Activated CD4-positive, alpha-beta T cell treated with anti-CD3 and anti-CD28 coated beads, Interleukin-2, amount 50 U/mL, for 1 hour (primary cell): ENCODE measurements at places on chromosomes 6 and 20.

GRCh38 chr6:122352981-122353664, 46.3 kb upstream of the HSF2 start:
- no peak for DNase-seq

- DNase-seq, result no peak
Measured at GRCh38 chr6:121932076-121932991, 467.1 kb upstream of the HSF2 start.

- DNase-seq, result peak; percentile 67
Measured at GRCh38 chr6:33904050-33904746, 100.4 kb upstream of the MLN start.

GRCh38 chr20:22428051-22428450, 156.3 kb downstream of the FOXA2 start:
- DNase-seq, result no peak

DNA sequence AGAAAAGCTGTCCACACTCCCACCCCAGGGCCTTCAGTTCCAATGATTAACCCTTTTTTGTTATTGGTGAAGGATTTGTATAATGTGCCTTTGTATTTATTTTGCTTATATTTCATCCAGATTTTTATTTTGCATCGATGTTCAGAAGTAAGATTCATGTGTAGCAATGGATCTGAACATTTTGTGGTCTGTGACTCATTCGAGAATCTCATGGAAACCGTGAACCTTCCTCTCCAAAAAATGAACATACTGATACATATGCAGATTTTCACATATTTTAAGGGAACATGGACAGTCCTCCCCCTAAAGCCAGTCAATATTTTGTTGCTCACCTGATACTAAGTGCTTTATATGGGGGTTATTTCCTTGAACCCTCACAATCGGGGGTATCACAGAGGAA, 421.8 kb upstream of the SOX4 start:
- DNase-seq, result no peak

GRCh38 chr20:46572153-46572552, 21.7 kb upstream of the OCSTAMP start:
- DNase-seq, result no peak

DNA sequence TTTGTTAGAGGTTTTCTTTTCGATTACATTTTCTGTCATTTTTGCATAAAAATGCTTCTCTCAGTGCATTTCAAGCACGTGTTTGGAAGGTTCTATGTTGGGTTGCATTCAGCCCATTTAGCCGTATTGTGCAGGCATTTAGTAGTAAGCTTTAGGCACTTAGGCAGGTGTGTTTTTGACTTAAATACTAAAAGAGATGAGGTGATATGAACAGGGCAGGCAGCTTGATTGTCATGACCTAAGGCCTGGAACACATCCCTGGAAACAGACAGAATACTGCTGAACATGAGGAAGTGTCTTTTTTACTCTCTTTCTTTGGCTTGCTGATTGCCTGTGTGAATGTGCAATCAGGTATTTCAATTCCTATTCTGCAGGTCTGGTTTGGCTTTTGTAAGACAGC, 610.5 kb upstream of the MAN1A1 start:
- DNase-seq, result no peak

DNA sequence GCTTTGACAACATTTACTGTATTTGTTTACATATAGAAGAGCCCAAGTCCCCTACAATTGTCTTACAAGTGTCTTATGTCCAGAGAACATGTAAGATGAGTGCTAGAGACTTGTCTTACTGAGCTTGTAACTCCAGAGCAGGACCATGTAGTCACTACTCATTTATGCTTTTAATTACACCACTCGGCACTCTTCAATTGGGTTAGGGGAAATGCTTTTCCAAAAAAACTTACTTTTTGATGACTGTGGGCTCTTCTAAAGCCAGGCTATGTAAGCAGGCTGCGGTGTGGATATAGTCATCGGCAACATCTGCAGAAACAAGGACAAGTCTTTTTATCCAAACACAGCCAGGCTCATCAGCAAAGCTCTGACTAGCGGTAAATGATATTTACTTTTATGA, 18.7 kb downstream of the SNX5 start:
- DNase-seq, result no peak

- DNase-seq, result no peak
Measured at GRCh38 chr6:52420668-52421358, 671 bp downstream of the EFHC1 start.

- no peak for DNase-seq
Measured at GRCh38 chr6:118746825-118747174, 95.4 kb upstream of the CEP85L start.

DNA sequence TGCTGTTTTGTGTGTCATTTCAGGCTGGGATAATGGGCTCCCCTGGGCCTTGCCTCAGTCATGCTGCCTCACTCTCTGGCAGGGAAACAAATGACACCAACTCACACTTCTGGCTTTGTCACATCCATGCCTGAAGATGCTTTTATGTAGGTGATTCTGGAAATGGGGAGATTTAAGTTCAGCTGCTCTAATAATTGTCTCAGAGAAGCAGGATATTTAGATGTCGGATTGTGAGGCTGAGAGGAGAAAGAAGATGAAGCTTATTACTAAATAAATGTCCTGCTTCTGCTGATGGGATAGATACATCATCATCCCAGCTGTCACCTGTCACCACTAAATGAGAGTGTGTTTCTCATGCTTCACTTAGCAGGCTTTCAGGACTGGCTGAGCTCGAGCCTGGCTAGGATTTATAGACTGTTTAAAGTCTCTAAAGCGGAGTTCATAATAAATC, 480.2 kb upstream of the SPTLC3 start:
- no peak for DNase-seq

- no peak for DNase-seq
Measured at GRCh38 chr6:139152892-139153271, 18.0 kb downstream of the HECA start.

DNA sequence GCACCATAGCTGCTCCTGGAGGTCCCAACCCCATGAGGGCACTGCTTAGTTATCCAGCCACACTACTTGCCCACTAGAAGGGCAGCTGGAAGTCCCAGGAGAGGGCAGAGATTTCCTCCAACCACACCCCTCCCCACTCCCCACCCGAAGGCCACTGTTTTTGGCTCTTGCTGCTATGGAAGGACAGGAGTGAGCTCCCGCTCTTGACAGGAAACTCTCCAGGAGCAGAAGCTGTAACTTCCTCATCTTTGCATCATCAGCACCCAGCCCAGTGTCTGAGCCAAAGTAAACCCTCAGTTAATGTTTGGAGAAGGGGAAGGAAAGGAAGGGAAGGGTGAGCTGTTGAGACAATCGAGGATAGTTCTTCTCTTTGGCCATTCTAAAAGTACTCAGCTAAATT, 120.7 kb downstream of the MTFR2 start:
- no peak for DNase-seq

DNA sequence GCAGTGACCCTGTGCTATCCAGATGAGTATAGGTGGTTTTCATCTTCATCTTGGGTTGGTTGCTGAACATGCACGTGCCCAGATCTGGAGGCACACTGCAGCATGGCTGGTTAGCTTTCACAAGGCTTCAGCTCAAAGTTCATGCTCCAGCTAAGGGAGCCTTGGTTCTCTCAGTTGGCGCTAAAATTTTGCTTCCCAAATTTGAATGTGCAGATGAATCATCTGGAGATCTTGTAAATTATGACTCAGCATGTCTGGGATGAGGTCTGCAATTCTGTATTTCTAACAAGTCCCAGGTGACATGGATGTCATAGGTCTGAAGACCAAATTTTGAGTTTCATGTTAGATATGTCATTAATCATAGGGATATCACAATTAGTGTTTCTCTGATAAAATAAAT, 230.8 kb downstream of the FOXA2 start:
- no peak for DNase-seq

GRCh38 chr20:51643390-51643789, 100.9 kb upstream of the NFATC2 start:
- no peak for DNase-seq

- DNase-seq, result no peak
Measured at GRCh38 chr6:2410656-2411380, 165.4 kb upstream of the GMDS start.

DNA sequence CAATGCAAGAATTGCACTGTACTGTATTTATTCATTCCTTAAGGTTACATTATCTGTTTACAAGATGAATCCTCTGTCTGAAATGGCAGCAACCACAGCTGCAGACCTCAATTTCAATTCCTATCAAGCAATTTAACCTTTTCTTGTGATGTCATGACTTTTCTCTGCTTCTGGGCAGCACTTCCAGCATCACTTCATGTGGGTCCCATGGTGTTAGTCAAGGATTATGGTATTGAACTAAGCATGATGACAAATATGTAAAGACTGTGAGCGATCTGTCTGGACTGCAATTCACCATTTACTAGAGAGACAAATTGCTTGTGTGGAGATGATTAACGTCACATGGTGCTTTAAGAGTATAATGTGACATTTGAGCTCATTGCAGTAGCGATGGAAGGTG, 90.5 kb upstream of the CCN2 start:
- DNase-seq, result no peak

DNA sequence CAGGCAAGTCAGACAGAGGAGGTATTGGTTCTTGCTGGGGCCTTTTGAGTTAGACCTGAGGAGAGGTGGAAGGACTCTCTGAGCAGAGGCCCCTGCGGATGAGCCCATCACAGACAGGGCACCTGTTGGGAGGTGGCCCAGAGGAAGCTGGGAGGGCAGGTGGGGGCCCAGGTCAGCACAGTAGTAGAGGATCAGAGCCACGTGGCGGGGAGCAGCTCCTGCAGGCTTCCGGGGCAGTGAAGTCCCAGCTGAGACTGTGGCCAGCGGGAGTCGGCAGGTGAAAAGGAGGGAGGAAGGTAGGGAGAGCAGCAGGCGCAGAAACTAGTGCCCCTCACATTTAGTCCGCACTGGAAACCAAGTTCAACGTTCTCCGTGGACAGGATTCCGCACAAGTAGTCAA, 61.8 kb downstream of the RSPH3 start:
- DNase-seq, result no peak

GRCh38 chr6:25714765-25715164, 39.8 kb upstream of the SLC17A4 start:
- DNase-seq, result no peak

GRCh38 chr6:147633191-147633590, 124.7 kb downstream of the SAMD5 start:
- DNase-seq, result no peak

DNA sequence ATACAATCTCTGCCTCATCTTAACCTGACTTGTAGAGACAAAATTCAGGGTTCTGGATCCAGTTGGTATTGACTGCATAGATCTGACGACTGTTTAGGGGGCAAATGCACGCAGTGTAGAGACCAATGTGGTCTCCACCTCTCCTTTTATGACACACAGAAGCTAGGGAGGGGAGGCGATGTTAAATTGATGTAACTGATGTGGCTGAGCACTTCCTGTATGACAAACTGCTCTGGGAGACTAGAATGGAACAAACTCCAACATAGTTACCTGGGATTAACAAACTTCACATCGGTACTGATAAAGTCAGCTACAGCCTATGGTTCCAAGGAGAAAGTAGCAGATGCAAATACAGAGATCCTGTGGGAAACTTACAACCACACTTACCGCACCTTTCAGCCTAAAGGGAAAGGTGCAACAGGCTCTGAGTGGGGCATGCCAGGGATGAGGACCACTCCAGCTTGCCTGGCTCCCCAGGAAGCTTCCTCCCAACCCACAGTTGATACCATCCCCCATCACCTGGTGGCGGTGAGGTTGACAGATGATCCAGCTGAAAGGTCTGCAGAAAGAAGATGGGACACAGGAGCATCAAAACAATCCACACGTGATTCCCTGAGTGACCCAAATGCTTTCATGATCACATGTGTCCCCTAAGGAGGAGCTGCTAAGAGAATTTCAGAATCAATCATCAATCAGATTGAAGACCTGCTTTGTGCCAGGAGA, 60.6 kb upstream of the MRPS10 start:
- no peak for DNase-seq

- no peak for DNase-seq
Measured at GRCh38 chr6:79353226-79353625, 118.7 kb upstream of the HMGN3 start.

- no peak for DNase-seq
Measured at GRCh38 chr6:15713325-15713724, 50.5 kb upstream of the DTNBP1 start.

GRCh38 chr6:91042656-91043055, 455.8 kb upstream of the MAP3K7 start:
- DNase-seq, result no peak

DNA sequence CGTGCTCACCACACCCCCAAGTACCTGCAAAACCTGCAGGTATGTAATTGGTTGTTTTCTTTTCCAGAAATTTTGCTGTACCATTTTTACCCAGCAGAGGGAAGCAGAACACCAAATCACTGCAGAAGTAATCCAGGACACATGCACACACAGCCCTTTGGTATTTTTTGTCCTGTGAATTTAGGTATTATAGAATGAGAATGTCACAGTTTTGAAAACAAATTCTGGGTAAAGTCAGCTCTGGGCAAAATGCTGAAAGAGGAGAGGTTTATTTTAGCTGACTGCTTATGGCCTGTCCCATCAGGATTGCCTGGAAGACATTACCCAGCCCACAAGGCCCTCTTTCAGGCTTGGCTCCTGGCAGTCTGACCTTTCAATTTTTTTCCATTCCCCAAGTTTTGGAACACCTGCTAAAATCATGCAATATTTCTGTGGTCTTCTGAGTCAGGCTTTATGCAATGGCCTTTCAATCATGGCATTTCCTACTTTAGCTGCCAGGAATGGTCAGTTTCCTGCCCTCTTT, 3.5 kb upstream of the EFHC1 start:
- DNase-seq, result no peak

- DNase-seq, result no peak
Measured at GRCh38 chr6:163646133-163646532, 231.6 kb downstream of the QKI start.

DNA sequence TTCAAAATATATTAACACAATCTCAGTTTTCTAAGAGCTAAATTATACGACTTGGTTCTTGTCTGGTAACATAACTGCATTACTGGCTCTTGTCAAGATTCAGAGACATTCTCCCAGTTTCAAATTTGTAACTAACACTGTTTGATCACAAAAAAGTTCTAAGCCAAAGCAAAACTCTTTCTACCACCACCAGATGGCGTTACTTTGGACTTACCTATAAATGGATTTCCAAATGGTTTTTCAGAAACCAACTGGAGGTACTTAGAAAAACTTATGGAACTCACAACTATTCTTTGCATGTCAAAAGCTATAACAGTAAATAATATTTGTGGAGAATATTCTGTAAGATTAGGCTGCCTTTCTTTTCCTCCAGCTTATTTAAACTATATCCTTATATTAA, 34.2 kb upstream of the GFRAL start:
- DNase-seq, result no peak

- DNase-seq, result no peak
Measured at GRCh38 chr6:36598739-36599318, 4.7 kb downstream of the SRSF3 start.

GRCh38 chr20:61117725-61118124, 134.3 kb upstream of the CDH4 start:
- no peak for DNase-seq

DNA sequence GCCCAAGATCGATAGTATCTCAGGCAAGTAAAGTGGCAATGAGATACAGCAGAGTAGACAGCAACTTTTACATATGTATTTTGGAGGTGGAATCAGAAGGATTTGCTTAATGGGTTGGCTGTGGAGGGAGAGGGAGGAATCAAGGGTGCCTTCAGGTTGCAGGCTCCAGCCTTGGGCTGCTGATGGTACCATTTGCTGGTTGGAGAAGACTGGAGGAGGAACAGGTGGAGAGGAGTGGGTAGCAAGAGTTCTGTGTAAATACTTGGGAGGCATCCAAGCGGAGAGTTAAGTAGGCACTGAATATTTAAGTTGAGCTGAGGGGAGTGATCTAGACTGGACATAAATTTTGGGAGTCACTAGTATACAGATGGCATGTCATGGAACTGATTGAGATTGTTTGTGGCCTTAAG, 5.2 kb downstream of the BICRAL start:
- DNase-seq, result no peak

- peak; percentile 44 for DNase-seq
Measured at GRCh38 chr6:106334646-106335448, 9.3 kb upstream of the ATG5 start.
